NAMALWA (cell line): ENCODE measurements at places on chromosomes 11 and 22.
A peak's percentile ranks its signal among the peaks of the same experiment; 100 is the strongest.

DNA sequence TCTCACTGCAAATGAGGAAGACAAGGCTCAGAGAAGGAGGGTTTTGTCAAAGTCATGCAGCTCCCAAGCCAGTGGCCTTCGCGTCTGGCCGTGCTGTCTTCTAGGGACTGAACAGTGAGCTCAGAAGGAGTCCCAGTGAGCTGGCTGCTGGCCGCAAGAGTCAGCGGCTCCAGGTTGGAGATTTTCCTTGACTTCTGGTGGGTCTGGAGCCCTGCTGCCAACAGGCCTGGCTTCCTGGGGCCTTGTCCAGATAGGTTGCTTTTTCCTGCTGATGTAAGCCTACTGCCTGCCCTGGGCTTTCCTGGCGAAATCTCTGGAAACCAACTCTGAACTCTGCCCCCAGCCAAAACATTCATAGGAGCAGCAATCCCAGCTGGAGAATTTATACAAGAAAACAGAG, 272.7 kb upstream of the CADM1 start:
- no peak for DNase-seq

DNA sequence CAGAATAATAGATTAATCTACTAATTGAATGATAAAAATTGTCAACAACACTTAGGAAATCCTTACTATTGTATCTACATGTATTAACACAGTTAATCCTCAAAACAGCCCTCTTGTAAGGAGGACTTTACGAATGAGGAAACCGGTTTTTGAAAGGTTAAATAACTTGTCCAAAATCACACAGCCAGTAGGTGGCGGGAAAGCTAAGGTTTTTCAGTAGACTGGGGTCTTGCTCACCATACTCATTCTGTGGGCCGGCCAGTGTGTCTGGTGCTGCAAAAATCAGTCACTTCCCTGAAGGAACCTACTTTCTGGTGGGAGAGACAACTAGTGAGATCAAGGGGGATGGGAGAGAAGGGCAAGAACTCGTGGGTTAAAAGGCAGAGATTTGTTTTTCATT, 3.8 kb downstream of the DCPS start:
- peak; percentile 71 for DNase-seq

DNA sequence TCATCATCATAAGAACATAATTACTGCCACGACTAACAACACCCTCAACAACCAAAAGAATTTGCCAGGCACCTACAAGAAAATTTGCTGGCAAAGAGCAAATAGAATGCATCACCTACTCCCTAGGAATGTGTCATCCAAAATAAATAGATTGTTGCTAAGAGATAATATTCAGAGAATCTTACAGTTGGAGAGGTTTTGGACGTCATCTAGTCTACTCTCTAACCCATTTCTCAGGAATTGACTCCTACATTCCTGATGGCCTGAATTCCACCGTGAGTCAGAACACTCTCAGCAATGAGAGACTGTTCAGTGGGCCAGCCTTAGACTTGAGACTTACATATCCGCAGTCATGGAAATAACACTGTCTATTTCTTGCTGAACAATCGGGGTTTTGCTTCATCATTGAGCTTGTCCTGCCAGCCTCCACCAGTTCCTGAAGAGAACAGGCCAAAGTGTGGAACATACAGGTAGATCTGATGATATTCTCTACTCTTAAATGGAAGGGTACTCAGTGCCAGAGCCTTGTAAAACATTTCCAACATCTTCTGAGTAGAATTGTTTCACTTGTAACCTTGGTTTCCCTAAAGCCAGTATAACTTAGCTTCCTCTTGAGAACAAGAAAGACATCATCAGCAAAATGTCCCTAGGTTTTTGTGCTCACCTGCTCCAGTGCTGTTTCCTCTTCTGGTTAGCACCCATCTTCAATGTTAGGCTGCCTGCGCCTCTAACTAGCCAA, 8.3 kb downstream of the KIRREL3 start:
- DNase-seq, result no peak

GRCh38 chr11:128471138-128471661, 116.2 kb downstream of the ETS1 start:
- DNase-seq, result peak; percentile 91

DNA sequence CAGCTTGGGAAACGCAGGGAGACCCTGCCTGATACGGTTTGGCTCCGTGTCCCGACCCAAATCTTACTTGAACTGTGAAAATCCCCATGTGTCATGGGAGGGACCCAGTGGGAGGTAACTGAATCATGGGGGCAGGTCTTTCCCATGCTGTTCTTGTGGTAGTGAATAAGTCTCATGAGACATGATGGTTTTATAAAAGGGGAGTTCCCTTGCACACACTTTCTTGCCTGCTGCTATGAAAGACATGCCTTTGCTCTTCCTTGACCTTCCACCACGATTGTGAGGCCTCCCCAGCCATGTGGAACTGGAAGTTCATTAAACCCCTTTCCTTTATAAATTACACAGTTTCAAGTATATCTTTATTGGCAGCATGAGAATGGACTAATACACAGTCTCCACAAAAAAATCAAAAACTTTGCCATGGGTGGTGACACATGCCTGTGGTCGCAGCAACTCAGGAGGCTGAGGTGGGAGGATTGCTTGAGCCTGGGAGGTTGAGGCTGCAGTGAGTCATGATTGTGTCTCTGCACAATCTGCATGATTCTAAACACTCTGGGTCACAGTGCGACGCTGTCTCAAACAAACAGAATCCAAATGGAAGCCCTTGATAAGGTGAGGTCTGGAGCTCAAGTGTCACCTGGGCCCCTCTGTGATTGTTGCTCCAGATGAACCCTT, 34.9 kb downstream of the SYN3 start:
- DNase-seq, result no peak

- no peak for DNase-seq
These were observed 3.2 kb downstream of the TTLL12 start for GRCh38 chr22:43183496-43184277.

DNA sequence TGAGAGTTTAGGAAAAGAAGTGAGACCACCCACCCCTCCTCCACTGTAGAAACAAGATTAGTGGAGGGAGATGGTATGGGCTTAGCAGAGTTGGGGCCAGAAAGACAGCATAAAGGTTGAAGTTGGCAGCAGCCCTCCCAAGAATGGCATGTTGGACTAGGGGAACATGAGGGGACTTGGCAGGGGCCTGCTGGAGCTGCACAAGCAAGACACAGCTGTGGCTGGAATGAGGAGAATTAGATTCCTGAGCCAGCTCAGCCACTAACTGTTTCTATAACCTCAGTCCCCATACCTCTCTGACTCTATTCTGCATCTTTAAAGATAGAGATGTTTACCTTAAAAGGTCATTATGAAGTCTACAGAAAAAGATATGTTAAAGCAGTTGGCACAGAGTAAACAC, 13.2 kb downstream of the MAP6 start:
- DNase-seq, result no peak

GRCh38 chr11:83764643-83765042, 478.5 kb upstream of the CCDC90B start:
- no peak for DNase-seq

GRCh38 chr22:30922151-30922611, 46.4 kb downstream of the MORC2 start:
- no peak for DNase-seq

DNA sequence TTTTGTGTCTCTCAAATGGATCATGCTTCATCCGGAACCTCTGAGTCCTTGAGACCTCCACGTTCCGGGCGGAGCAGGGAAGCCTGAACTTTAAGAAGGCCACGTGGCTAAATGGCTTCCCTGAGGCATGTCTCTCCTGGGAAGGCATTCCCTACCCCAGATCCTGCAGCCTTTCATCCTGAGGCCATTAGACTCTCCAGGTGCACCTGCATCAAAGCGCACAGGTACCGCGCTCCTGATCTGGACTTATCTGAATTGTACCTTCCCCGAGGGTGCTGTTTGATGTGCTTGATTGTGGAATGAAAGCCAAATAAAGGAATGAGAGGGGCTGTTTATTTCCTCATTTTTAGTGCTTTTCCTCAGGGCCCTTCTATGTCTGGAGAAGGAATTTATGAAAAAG, 22.5 kb downstream of the C22orf31 start:
- no peak for DNase-seq

DNA sequence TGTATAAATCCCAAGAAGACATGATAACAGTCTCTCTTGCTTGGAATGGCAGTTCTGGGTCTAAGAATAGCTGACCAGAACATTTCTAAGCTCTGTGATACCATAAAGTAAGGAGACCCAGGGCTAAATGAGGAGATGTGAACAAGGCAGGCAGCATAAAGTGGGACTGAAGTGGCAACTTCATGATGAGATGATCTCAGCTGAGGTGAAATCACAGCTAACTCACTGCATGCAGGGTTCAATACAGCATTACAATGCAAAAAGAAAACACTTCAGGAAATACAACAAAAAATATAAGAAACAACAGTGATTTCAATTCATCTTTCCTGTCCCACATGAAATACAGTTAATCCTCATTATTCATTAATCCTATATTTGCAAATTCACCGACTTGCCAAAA, 44.6 kb downstream of the MRE11 start:
- DNase-seq, result no peak
